A549 treated with GW870086 at 1 μM for 4 hours (cell line): ENCODE measurements at places on chromosomes 3 and 15. TPM values are rescaled to one million over a fixed set of nuclear protein-coding genes. Genes with fewer than 3 reads are reported as not detected.

The CFAP92 gene
- total RNA-seq = not detected in 5 replicates

The CADPS gene
- not detected in 5 replicates for total RNA-seq

The CRELD1 gene
- 12.0 to 13.4 TPM (median 13.0 TPM) in 5 replicates for total RNA-seq

The TMEM158 gene
- total RNA-seq = 9.5 to 15.3 TPM (median 12.9 TPM) in 5 replicates

The MFN1 gene
- 15.3 to 21.0 TPM (median 20.4 TPM) in 5 replicates for total RNA-seq

The ARGFX gene
- total RNA-seq = not detected in 5 replicates

The EIF4E3 gene
- 3.1 to 4.4 TPM (median 3.5 TPM) in 5 replicates for total RNA-seq

The CXCR6 gene
- total RNA-seq = not detected in 5 replicates

The HYAL3 gene
- 6.4 to 11.3 TPM (median 9.6 TPM) in 5 replicates for total RNA-seq

The STRA6 gene
- 63.1 to 94.6 TPM (median 85.2 TPM) in 5 replicates for total RNA-seq

The CKMT1B gene
- total RNA-seq = 2.6 to 5.5 TPM (median 4.8 TPM) in 5 replicates

The PSTPIP1 gene
- not detected in 5 replicates for total RNA-seq

The STXBP5L gene
- total RNA-seq = not detected in 5 replicates

The TMEM207 gene
- total RNA-seq = not detected in 5 replicates

The GOLGA8S gene
- total RNA-seq = 0.07 to 0.19 TPM (median 0.17 TPM) in 5 replicates

The GOLIM4 gene
- total RNA-seq = 14.0 to 19.5 TPM (median 18.5 TPM) in 5 replicates

The KBTBD13 gene
- total RNA-seq = not detected in 5 replicates

The STAC gene
- 2.1 to 2.6 TPM (median 2.4 TPM) in 5 replicates for total RNA-seq

The CDAN1 gene
- total RNA-seq = 5.0 to 6.7 TPM (median 6.2 TPM) in 5 replicates

The UBAP1L gene
- 0.61 to 0.85 TPM (median 0.65 TPM) in 5 replicates for total RNA-seq

The ECE2 gene
- total RNA-seq = not detected in 5 replicates

The FBLN2 gene
- 1.6 to 3.4 TPM (median 2.2 TPM) in 5 replicates for total RNA-seq

The RYR3 gene
- 0.01 to 0.23 TPM (median 0.03 TPM) in 4 of 5 replicates, not detected in the other for total RNA-seq

The ENTPD3 gene
- 0.05 to 0.10 TPM in 2 of 5 replicates, not detected in the others for total RNA-seq

The FHIT gene
- total RNA-seq = 0.42 to 1.6 TPM (median 1.1 TPM) in 4 of 5 replicates, not detected in the other
